G401 (cell line): ENCODE measurements at places on chromosomes 6 and 20. TPM values are rescaled to one million over a fixed set of nuclear protein-coding genes. Genes with fewer than 3 reads are reported as not detected.
A peak's percentile ranks its signal among the peaks of the same experiment; 100 is the strongest.

- no peak for DNase-seq
These were observed 327.3 kb upstream of the RNF24 start for GRCh38 chr20:4342609-4343008.

GRCh38 chr6:65706436-65706835 lies 590 bp downstream of the EYS start:
- no peak for DNase-seq

Gene C20orf141
- not detected in 2 replicates for total RNA-seq

DNA sequence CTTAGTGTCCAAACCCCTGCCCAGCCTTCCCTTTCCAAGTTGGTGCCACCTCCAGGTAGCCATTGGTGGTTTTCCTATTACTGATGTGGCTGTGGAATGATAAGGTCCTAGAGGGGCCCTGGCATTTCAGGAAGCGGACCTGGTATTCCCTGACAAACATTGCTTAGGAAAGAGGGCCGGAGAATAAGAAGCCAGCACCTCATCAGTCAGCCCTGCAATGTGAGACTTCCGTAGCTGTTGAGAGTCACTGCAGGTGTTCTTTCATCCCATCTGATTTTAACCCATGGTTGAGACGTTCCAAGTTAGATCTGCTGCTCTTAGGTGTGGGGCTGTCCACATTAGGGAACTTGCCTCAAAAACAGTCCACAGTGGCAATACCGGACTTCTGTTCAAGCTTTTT lies 14.8 kb upstream of the NPEPL1 start:
- DNase-seq, result no peak

Gene LIN28B
- 62.0 and 84.7 TPM in 2 replicates for total RNA-seq

Gene OPRM1
- not detected in 2 replicates for total RNA-seq

GRCh38 chr6:37442416-37443215 lies 9.6 kb downstream of the CMTR1 start:
- no peak for DNase-seq

DNA sequence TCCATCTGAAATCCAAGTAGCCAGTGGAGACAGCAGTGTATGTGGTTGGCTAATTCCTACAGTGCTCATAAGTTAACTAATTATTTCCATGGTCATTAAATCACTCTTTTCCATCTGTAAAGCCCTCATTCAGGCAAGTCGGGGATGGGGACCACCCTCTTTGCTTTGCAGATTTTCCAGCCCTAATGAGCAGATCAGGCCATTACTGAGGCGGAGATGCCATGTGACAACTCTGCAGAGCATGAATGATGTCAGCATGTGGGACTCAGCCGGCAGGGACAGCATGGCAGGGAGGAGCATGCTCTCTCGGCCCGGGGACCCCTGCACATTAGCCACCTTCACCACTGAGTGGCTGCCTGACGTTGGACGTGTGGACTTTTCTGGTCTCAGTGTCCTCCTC lies 623.3 kb upstream of the CDH4 start:
- DNase-seq, result no peak

GRCh38 chr6:151284012-151284411 lies 44.2 kb downstream of the AKAP12 start:
- DNase-seq, result no peak

DNA sequence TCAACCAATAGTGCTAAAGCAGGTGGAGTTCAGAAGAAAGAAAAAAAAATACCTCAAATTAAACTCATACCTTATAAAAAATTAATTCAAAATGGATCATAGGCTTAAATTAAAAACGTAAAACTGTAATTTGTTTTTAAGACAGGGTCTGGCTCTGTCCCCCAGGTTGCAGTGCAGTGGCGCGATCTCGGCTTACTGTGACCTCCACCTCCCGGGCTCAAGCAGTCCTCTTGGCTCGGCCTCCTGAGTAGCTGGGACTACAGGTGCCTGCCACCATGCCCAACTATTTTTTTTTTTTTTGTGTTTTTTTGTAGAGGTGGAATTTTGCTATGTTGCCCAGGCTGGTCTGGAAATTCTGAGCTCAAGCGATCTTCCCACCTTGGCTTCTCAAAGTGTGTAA lies 111.6 kb downstream of the HDGFL1 start:
- DNase-seq, result no peak

Gene COL9A1
- total RNA-seq, result 16.5 and 24.1 TPM in 2 replicates

Gene GUCA1A
- total RNA-seq, result not detected in 2 replicates

GRCh38 chr6:134245706-134246105 lies 72.2 kb downstream of the SGK1 start:
- DNase-seq, result no peak

Gene DOP1A
- 2.6 and 8.2 TPM in 2 replicates for total RNA-seq

- DNase-seq, result peak; percentile 47
These were observed 59.2 kb downstream of the PPP1R16B start for GRCh38 chr20:38864662-38865061.

Gene CCM2L
- total RNA-seq, result 40.7 and 52.6 TPM in 2 replicates

Gene GDAP1L1
- not detected in 2 replicates for total RNA-seq

GRCh38 chr20:50040432-50041245 lies 57.9 kb downstream of the SNAI1 start:
- no peak for DNase-seq

Gene LRRC1
- 7.4 and 8.6 TPM in 2 replicates for total RNA-seq

GRCh38 chr6:166313255-166314070 lies 5.3 kb upstream of the PRR18 start:
- peak; percentile 21 for DNase-seq

GRCh38 chr20:9723501-9724202 lies 115.2 kb downstream of the PAK5 start:
- peak; percentile 96 for DNase-seq

GRCh38 chr20:62446481-62446880 lies 19.1 kb upstream of the RBBP8NL start:
- DNase-seq, result no peak
